ENCODE measurements at places on chromosomes 2 and 18.

DNA sequence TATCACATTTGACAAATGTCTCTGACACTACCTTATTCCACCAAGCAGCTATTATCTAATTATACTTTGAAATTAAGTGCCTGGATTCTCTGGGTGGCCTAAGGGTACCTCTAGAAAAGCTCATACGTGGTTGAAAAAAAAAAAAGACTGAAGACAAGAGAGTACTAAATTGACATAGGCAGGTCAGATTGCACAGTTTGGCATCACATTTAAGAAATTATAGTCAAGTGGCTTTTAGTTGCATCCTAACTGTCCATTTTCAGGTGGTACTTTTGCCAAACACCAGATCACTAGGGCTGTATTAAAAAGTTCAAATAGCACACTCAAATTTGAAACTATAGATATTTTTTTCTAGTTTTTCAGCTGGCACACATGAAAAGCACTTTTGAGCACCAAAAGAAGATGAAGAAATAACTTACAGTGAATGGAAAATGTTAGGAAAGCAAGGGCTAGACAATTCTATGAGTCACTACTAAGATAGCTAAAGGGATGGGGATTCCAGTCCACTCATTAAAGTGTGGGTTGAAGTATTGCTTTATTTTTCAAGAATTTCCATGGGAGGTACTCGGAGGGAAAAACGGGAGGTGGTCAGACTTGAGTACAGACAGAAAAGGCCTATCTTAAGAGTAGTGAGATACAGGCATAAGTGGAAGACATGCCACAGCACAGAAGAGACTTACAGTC lies 106.5 kb upstream of the COL5A2 start:
- no peak for DNase-seq

DNA sequence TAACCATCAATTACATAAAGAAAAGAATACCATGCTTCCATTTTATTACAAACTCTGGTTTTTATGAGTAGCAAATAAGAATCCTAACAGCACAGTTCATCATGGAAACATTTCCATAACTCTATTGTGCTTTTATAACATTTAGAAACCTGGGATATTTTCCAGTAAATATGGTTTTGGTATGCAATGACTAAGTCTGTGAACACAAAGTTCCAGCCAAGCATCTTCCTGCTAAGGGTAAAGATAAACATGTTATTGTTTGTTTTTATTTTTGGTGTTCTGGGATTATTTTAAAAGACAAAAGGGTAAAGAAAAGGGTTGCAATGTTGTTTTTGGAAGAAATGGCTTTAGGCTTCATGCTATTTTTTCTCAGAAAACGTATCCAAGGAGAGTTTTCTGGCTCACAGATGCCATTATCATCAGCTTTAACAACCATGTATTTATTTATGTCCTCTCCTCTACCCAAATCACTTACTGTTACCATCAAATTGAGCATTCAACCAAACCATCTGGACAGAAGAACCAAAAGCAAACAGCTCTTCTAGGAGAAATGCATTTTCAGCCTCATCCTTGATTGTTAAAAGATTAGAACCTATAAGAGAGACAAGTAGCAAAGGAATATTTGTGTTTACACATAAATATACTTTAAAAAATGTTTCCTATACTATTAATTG lies 116.0 kb downstream of the PLA2R1 start:
- DNase-seq, result peak; percentile 76

DNA sequence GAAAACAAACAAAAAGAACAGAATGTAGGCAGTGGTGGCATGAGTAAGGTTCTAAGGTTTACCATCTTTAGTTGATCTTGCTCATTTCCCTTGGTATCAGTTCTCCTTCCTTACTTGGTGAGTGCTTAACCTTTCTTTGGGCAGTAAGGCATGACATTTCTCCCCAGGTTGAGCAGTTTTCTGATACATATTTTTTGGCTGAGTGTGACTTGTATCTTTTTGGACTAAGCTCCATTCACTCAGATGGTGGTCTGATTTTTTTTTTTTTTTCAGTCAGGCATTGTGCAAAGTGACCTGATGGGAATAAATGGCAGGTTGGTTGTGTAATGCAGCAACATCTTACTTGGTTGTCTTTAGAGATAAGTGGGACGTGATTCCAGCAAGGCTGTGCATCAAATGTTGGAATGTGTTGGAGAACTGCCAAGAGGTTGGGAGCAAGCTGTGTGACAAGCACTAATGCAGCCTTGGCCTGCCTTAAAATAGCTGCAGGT lies 15.1 kb downstream of the SPTBN1 start:
- no peak for DNase-seq

DNA sequence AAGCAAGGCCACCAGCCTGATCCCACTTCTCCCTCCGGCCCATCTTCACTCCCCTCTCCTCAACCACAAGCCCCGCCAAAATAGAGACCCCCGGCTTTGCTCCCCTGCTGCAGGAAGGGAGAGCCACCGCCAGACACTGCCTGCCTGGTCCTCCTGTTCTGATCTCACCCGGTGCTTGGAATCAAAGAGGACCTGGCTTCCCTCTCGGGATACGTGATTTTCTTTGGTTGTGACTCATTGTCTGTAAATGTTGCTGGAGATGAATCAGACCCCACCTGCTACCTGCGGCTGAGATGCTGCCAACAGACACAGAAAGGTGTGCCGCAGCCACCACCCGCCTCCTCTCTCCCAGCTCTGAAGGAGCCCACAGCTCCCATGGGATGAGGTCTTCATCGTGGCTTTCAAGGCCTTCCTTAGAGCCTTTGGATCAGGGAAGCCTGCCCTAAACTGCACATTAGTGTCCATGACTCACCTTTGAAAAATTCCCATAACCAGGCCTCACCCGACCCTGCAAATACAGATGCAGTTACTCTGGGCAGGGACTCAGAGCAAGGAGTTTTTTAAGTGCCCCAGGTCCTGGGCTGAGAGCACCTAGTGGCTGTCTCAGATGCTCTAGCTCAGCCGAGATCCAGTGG lies 79.4 kb upstream of the ZNF532 start:
- DNase-seq, result no peak

- DNase-seq, result no peak
Observed at GRCh38 chr2:222606306-222606705, 49.6 kb downstream of the FARSB start.

DNA sequence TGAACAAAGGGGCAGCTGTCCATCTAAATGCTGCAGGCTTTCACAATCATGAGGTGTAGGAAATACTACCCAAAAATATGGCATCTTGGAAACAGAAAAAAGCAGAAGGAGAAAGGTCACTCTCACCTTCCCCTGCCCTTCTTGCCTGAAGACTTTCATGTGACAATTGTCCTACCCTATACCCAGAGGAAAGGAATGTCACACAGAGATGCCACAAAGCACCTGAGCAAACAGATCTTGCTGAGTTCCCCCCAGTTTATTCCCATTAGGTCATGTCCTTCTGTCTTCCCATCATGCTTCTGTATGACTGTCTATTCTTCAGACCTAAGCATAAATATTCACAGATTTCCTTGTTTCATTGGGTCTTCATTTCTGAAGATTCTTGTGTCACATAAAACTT lies 116.6 kb upstream of the MSH6 start:
- DNase-seq, result no peak

GRCh38 chr2:32231959-32232358 lies 32.7 kb downstream of the NLRC4 start:
- DNase-seq, result no peak

DNA sequence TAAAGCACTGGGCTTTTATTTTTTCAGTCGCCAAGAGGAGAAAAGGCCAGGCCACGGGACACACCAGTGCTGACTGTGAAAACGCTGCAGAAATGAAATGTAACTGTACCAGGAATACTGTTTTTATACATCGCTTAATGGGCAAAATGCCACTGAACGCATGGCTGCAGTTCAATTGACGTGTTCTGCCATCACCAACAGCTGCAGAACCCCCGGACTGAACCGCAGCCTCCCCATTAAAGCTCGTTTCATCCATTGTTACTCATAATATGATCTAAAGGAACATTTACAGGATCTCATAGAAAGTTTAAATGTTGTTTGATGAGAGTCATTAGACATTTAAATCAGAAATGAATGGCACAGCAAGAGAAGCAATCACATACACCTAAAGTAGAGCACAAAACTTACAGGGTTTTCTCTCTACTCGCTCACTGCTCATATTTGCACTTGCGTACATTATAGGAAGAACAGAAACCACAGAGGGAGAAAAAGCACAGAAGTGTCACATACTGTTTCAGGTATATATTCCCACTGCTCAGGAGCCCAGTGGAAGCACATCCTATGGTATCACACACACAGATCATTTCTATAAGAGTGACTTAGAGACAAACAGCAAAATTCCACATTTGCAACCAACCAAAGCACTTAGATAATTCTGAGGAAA lies 35.3 kb downstream of the TCF4 start:
- no peak for DNase-seq

DNA sequence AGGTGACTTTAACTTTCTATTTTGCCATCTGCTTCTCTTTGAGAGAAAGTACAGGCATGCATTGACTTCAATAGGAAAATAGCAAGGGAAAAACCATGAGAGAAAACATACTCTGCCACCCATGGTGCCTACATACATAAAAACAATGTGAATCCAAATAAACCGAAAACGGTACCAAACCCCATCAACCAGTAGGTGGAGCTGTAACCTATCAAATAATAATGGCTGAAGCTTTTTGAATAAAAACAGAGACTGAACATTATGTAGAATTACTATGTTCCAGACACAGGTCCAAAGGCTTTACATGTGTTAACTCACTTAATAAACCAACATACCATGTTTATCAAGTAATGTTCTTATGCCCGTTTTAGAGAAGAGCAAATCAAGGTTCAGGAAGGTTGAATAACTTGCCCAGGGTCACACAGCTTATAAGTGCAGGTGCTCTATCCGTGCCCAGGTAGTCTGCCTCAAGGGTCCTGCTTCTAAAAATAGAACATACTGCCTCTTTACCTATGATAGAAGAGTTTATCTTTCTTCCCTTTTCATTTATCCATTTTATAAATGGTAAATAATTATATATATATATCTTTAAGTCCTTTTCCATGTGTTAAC lies 293.9 kb upstream of the SYT4 start:
- no peak for DNase-seq

DNA sequence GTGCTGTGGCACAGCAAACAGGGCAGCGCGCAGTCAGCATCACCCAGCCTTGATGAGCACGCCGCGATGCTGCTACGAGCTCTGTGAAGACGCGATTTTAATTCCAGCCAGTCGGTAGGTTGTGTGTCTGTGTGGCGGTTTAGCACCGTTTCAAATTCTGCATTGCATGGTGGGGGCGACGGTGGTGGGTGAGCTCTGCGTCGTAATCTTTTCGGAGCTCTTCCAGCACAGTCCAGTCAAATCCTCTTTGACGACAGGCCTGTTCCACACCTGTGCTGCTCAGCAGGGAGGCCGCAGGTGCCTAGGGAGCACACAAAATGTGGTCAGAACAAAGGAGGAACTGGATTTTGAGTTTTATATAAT lies 8.6 kb downstream of the ALLC start:
- DNase-seq, result no peak

- no peak for DNase-seq
Observed at GRCh38 chr2:19899985-19900930, 1.5 kb downstream of the TTC32 start.

DNA sequence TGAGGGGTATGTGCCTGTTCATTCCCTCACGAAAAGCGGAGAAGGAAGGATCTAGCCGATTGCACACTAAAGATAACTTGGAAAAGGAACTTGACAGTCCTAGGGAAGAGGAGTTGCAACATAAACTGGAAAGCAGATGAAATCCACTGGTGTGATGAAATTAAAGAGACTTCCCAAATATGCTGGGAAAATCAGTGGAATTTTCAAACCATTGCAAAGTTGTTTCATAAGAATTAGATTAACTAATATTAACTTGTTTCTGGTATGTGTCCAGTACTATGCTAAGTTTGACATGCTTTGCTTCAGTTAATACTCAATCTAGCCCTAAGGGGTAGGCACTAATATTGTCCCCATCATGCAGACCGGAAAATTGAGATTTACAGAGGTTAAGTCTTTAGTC lies 222.7 kb downstream of the IKZF2 start:
- no peak for DNase-seq
